ENCODE measurements at places on chromosomes 5 and 9.

GRCh38 chr9:132460240-132460639 lies 50.2 kb downstream of the CFAP77 start:
- no peak for DNase-seq

GRCh38 chr5:109759306-109759705 lies 69.6 kb downstream of the MAN2A1 start:
- no peak for DNase-seq

DNA sequence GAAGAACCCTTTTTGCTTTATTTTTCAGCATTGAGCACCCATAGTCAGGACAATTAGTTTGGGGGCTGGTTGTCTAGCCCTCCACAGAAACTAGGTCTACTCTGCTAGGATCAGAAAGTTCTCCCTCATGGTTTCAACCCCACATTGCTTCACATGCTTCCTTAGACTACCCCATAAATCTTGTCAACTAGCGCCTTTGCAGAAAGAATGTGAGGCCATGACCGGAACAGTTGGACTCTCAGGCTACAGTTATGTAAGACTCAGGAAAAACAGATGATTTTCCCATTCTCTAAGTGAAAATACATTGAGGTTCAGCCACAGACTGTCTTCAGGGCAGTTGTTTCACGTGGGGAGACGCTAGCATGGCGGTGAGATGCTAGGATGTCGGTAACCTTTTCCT lies 255.6 kb downstream of the NR3C1 start:
- DNase-seq: no peak

DNA sequence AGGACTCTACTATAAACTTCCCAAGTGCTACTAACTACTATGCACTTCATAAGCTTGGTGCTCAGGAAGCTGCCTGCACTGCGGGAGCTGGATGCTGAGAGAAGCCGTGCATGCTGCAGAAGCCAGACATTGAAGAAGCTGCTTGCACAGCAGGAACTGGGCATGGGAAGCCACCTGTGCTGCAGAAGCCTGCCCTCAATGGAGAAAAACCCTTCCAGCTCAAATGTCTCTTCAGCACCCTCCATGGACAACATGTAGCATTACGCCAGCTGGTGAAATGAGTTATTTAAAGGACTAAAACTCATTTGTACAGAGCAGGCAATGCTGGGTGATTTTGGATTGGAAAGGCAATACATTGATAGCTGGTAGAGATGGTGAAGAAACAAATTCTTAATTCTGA lies 247.2 kb downstream of the KIF4B start:
- DNase-seq: no peak

DNA sequence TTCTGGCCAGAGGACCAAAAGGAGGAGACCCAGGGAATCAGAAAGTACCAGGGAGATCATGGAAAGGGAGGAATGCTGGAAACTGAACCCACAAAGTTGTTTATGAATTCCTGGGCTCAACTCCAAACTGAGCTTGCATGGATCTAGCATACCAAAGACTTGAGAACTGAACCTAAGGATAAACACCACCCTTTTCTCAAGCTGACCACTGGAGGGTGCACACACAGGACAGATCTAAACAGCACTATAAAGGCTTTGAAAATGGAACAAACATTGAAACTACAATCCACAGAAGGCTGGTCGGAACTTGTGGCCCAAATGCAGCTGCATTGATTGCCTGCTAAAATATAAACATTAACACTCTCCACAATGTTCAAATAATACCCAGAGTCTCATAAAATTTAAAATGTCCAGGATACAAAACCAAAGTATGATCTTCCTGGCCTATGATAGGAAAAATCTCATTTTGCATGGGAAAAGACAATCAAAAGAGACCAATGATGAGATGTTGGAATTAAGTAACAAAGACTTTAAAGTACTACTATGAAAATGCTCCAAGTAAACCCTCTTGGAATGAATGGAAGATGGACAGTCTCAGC lies 15.6 kb upstream of the IRF1 start:
- DNase-seq: no peak

GRCh38 chr5:151707567-151707966 lies 20.9 kb upstream of the SPARC start:
- no peak for DNase-seq

- DNase-seq: no peak
These were observed 126.5 kb downstream of the RPS23 start for GRCh38 chr5:82151662-82152061.

DNA sequence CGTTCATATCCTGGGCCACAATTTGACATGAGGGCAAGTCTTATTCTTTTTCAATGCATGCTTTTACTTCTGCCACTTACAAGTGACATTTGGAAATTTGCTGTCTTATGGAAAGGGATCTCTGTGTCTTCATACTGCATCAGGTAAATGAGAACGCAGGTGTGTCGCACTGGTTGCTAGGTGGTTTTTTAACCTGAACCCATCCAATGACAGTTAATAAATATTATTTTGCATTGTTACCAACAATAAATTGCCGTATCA lies 1.1 kb downstream of the ADAMTS16 start:
- no peak for DNase-seq

DNA sequence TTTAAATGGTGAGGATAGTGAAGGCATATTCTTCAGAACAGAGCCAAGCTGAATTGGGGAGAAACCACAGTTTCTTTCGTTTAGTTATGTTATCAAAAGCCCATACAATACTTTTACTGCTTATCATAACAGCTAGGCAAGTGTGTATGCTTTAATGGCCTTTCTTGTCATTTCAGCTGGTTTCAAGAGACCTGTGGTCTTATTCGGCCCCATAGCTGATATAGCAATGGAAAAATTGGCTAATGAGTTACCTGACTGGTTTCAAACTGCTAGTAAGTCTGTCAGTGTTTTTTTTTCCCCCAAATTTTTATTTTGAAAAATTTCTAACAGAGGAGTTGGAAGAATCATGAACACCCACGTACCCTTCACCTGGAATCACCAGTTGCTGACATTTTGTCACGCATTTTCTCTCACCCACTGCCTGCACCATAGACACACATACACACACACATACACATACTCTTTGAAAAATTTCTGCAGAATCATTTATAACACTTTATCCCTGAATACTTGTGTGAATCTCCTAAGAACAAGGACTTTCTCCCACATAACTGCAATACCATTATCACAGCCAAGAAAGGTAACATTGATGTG lies 63.7 kb downstream of the TJP2 start:
- DNase-seq: no peak

GRCh38 chr5:64880821-64881220 lies 112.1 kb downstream of the CWC27 start:
- no peak for DNase-seq

DNA sequence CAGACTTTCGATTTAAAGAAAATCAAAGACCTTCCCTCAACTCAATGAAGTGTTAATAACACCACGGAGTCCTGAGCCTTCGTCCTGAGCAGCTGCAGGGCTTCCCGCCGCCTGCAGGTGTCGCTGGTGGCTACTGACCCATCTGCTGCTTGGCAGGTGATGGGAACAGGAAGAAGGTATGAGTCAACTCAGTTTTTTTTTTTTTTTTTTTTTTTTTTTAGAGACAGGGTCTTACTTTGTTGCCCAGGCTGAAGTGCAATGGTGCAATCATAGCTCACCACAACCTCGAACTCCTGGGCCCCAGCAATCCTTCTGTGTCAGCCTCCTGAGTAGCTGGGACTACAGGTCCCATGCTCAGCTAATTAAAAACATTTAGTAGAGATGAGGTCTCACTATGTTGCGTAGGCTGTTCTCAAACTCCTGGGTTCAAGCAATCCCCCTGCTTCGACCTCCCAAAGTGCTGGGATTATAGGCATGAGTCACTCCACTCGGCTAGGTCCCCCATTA lies 185.7 kb upstream of the IL12B start:
- DNase-seq: peak; percentile 66

DNA sequence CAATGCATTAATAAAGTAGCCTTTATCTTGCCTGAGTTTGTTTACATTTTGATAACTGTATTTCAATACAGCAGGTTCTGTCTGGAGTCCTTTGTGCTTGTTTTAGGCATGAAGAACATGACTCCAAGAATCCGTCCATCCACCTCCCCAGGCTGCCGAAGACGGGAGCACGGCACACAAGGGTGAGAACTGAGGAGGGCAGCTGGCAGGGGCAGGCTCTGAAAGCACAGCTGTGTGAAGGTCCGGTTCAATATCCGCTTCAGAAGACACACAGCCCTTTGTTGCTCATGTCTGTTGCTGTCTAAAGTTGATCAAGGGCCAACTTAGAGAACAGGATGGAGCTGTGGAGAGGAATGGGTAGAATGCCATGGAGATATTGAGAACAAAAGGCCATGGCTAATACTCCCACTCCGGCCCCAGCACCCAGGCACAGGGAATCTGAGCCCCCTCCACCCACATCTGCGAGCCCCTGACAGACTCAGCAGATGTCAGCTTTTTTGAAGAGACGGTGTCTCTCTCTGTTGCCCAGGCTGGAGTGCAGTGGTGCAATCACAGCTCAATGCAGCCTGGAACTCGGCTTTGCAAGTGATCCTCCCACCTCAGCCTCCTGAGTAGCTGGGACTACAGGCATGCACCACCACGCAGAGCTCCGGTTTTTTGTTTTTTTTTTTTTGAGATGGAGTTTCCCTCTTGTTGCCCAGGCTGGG lies 58.5 kb upstream of the GNE start:
- DNase-seq: no peak

- no peak for DNase-seq
These were observed 33.3 kb downstream of the DMRT2 start for GRCh38 chr9:1083325-1083913.

GRCh38 chr5:127985811-127986325 lies 97.7 kb upstream of the SLC12A2 start:
- DNase-seq: no peak

DNA sequence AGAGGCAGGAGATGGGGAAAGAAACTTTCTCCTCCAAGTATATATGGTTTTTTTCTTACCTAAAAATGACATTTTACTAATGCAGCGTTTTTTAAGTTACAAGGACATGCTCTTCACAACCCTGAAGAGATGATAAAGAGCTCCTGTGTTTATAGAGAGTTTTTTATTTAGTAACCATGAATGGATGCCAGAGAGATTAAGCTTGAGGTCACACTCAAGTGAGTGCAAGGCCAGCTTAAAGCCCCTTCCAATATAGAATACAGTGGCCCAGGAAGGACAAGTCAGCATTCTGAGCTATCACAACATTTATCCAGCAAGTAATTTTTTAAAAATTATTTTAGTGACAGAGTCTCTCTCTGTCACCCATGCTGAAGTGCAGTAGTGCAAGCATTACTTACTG lies 6.7 kb upstream of the HAVCR2 start:
- no peak for DNase-seq

- no peak for DNase-seq
These were observed 437.8 kb downstream of the PLK2 start for GRCh38 chr5:58022055-58022454.

GRCh38 chr5:71482132-71482531 lies 26.7 kb downstream of the BDP1 start:
- DNase-seq: no peak

GRCh38 chr5:162193012-162193411 lies 125.4 kb downstream of the GABRG2 start:
- DNase-seq: no peak

DNA sequence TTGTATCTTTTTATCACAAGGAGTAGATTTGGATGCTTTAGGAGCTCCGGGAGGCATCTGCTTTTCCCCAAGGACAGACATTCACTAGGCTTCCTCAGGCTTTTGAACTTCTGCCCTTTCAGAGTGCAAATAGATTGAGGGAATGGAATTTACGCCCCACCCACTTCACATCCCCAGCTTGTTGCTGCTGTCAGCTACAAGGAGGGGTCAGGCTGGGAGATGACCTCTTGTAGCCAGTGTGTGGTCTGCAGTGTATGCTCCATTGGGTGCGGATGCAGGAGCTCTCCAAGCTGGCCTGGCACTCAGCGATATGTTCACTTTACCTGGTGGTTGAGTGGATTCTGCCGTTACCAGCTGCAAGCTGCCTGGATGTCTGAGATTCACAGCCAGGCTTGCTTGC lies 6.4 kb downstream of the TNFSF15 start:
- DNase-seq: no peak

DNA sequence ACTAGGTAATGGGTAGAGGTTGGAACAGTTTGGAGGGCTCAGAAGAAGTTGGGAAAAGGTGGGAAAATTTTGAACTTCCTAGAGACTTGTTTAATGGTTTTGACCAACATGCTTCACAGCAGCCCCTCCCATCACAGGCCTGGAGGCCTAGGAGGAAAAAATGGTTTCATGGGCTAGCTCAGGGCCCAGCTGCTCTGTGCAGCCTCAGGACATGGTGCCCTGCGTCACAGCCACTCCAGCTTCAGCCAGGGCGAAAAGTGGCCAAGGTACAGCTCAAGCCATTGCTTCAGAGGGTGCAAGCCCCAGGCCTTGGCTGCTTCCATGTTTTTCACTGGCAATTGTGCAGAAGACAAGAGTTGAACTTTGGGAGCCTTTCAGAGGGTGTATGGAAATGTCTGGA lies 453.7 kb downstream of the LRRC70 start:
- DNase-seq: no peak

- no peak for DNase-seq
These were observed 75.0 kb downstream of the HMHB1 start for GRCh38 chr5:143886651-143887638.

DNA sequence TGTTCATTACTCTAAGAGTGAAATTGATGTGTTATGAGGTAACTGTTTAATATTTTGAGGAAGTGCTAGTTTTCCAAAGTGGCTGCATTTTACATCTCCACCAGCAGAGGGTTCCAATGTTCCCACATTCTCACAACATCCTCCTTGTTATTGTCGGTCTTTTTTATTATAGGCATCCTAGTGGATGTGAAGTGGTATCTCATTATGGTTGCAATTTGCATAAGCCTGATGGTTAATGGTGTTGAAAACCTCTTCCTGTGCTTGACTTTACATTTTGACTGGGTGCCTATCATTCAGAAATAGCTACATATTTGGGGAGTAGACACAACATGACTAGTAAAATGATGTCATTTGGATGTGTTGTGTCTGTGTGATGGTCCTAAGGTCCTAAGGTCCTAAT lies 143.6 kb downstream of the MRPS30 start:
- no peak for DNase-seq

DNA sequence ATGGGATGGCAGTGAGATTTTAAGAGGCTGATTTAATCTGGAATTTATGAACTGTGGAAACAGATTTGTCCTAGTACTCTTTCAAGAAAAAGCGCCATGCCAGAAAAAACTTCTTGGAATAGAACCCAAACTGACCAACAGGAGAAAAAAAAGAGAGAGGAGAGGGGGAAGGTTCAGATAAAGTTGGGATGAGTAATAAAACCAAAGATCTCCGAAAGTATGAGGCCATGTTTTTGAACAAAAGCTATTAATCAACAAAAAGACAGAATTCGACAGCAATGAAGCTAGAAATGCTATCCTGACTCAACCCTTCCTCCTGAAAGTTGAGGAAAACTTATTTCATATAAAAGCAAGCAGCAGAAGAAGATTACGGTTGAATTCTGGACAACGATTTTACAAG lies 135.5 kb downstream of the CEMIP2 start:
- no peak for DNase-seq

- no peak for DNase-seq
These were observed 25.1 kb upstream of the FCN1 start for GRCh38 chr9:134942788-134943184.

Data from CD4-positive, alpha-beta T cell treated with Interleukin-21 for 1 hour (primary cell).